ENCODE measurements at places on chromosomes 16 and 17.

DNA sequence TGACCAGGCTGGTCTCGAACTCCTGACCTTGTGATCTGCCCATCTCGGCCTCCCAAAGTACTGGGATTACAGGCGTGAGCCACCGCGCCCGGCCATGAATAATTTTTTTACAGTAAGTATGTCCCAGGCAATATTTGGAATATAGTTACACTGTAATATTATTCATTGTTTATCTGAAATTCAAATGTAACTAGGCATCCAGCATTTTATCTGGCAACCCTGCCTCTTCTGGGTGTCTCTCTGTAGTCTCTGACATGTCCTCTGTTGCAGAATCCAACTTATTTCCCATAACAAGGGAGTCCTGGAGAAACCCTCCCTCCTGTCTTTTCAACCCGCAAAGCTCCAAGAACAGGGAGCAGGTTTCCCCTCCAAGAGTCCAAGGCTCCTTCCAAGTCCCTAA lies 36.9 kb upstream of the MYH10 start:
- no peak for DNase-seq

- DNase-seq: peak; percentile 19
These were observed 152.0 kb downstream of the C16orf95 start for GRCh38 chr16:87165151-87165550.

DNA sequence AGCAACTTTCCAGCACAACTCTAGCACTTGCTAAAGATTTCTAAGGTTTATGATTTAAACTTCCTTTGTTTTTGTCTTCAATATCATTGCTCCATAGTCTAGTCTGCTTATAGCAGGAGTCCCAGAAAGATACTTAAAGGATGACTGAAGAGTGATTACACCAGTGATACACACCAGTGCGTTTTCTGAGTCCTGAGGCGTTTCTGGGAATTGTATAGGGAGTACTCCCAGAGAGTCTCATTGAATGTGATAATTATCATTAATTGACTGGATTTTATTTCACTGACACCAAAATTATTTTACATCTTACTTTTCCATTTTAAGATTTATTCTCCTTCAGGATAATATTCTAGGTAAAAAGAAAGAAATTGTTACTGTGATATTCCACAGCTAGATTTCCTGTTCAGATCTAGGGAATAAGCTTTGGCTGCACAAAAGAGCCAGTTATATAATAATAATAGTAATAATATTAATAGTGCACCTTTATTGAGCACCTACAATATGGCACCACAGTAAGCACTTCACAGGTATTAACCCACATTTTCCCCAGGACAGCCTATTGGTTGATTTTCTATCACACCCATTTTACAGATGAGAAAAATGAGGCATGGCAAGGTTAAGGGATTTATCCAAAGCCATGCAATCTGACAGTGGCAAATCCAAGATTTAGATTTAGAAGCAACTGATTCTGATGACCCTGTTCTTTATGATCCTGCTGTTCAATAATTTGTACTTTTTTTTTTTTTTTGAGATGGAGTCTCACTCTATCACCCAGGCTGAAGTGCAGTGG lies 62.6 kb downstream of the IRX5 start:
- no peak for DNase-seq

DNA sequence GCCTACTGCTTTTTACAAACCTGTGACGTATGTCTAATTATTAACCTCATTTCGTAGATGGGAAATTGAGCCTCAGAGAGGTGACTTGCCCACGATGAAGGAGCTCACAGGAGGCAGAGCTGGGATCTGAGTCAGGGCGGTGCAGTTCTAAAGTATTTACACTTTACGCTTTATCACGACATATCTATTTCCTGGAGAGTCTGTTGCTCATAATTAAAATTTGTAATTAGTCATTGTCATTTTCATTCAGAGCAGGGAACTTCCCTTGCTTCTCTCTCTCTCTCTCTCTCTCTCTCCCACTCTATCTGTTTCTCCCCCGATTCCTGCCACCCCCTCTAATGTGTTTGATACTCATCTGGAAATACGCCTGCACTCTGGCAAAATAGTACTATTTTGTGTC lies 5.9 kb downstream of the SLC5A11 start:
- DNase-seq: no peak

- no peak for DNase-seq
These were observed 87.6 kb upstream of the TOX3 start for GRCh38 chr16:52634528-52634927.

GRCh38 chr16:1027501-1027815 lies 45.1 kb upstream of the SSTR5 start:
- DNase-seq: no peak

GRCh38 chr16:80984124-80984892 lies 22.4 kb downstream of the CMC2 start:
- DNase-seq: no peak

DNA sequence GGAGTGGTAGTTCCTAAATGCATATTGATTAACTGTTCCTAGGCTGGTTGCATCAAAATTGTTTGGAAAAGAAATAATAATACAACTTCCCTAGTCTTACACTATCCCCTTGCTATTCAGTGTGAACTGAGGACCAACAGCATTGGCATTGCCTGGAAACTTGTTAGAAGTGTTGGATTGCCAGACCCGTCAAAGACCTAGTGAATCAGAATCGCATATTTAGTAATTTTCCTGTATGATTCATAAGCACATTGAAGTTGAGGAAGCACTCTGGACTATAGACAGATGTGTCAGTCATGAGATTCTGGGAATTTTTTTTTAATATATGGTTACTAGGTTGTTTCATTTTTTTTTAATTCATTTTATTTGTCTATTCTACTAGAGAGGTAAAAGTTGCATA lies 34.7 kb upstream of the KCNJ16 start:
- DNase-seq: no peak

DNA sequence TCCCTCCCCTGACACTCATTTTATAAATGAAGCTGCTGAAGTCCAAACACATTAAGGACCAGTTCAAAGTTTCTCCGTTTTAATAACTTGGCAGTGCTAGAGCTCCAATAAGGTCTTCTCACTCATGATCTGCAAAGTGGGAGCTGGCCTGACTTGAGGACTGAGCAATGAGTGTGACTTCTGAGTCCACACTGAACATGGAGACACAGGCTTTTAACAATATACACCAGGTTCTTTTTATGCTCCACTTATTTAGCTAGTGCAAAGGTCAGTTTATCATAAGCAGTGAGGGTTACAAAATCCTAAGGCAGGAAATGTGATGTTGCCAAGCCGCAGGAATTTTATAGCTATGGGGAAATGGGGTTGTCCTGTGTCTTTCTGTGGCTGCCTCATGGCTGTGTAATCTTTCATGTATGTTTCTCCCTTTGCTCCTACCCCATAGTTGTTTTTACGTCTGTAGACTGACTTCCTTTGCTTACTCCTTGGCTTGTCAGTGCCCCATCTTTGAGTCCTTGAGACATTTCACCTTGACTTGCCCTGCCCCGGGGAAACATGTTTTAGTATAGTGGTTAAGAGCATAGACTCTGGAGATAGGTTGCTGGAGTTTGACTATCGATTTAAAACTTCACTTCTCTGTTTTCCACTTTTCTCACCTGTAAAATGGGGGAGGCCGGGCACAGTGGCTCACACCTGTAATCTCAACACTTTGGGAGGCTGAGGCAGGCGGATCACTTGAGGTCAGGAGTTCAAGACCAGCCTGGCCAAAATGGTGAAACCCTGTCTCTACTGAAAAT lies 12.2 kb upstream of the MMD start:
- peak; percentile 75 for DNase-seq

- DNase-seq: no peak
These were observed 712.1 kb downstream of the CDH11 start for GRCh38 chr16:64409783-64410210.

GRCh38 chr17:4634976-4635375 lies 6.5 kb downstream of the ALOX15 start:
- DNase-seq: no peak

- no peak for DNase-seq
These were observed 496.9 kb upstream of the C16orf82 start for GRCh38 chr16:26569793-26570192.

- DNase-seq: no peak
These were observed 250.8 kb upstream of the FOXF1 start for GRCh38 chr16:86259499-86259898.

GRCh38 chr16:10168258-10168657 lies 14.0 kb downstream of the GRIN2A start:
- DNase-seq: no peak

- no peak for DNase-seq
These were observed 75.1 kb downstream of the CYLD start for GRCh38 chr16:50816901-50817555.

DNA sequence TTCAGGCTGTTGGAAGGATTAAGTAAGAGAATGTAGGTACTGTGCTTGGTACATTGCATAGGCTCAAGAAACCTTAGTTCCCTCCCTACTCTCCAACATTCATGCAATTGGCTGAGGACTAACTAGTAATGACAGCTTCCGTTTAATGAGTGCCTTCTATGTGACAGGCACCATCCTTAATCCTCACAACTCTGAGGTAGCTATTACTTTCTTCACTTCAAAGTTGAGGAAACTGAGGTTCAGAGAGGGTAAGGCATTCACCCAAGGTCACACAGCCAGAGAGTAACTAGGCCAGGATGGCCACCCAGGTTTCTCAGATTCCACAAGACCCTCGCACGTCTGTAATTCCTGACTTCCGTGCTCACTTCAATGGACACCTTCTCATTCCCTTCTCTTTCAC lies 22.2 kb downstream of the UNC119 start:
- no peak for DNase-seq

DNA sequence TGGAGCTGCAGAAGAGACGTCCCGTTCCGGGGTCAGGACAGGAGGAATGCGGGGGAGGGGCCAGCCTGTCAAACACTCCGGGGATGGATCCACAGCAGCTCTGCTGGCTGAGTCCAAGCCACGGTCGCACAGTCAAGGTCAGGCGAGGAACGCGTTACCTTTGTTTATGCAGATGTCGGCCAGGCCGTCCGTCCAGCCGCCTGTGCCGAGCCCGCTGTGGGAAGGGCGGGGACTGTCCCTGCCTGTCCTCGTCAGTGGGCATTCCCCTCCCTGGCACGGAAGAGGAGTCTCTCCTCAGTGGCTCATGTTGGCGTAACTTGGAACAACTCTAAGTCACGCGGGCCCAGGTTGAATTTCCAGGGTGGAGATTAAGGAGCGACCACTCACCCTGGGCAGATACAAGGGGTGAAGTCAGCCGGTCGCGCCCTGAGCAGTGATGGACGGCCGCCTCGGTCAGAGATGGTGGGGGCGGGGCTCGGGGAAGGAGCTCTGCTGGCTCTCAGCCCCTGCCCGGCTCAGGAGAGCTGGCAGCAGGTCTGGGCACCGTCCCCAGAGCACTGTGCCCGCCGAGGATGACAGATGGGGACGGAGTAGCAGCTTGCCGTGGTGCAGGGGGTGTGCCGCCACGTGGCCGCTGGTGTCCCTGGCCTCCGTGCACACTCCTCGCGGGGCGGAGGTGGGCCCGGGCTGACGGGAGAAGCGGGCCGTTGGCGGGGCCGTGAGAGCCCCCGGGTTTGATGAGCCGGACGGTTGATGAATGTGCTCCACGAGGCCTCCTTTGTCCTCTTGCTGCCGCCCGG lies 7.3 kb downstream of the CACNA1H start:
- no peak for DNase-seq

All from RWPE2 (cell line).